ENCODE measurements at places on chromosomes 3 and 15. TPM values are rescaled to one million over a fixed set of nuclear protein-coding genes. Genes with fewer than 3 reads are reported as not detected.

Gene BNC1
- 7.1 TPM for total RNA-seq

Gene CSNK1G1
- total RNA-seq: 8.8 TPM

Gene SCN5A
- 0.34 TPM for total RNA-seq

Gene CNOT10
- 17.0 TPM for total RNA-seq

Gene EXD1
- total RNA-seq: not detected

Gene CAND2
- 6.6 TPM for total RNA-seq

Data from bronchus fibroblast of lung (primary cell).